ENCODE measurements at places on chromosomes 3 and 15.

DNA sequence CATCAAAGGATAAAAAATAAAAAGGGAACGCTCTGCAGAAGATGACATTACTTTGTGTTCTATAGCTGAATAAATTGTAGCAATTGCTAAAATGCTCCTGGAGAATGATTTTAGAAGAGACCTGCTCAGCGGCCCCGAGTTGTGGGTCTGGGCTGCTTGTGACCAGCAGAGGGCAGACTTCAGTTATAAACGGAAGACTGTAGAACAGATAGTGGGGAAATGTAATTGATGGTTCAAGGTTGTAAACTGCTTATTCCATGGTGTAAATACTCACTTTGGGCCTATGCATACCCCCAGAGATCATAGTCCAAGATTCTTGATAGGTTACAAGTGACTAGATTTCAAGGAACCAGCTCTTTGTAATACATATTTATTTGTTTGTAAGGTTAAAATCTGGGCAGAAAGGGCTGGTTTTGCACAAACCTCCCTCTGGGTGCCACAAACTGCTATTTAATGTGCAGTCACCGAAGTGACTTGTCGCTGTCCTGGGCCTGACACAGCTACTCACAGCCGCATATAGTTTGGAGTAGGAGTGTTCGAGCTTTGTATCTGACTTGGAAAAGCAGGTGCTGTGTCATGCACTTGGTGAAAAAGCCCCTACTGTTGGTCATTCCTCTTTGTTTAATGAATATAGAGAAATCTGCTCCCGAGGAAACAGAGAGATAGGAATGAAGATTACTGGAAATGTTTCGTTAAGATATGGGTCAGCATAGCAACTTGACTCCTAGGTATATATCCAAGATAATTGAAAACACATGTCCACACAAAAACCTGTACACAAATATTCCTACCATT is 34.7 kb upstream of the NDUFB4 start:
- peak; percentile 90 for DNase-seq

DNA sequence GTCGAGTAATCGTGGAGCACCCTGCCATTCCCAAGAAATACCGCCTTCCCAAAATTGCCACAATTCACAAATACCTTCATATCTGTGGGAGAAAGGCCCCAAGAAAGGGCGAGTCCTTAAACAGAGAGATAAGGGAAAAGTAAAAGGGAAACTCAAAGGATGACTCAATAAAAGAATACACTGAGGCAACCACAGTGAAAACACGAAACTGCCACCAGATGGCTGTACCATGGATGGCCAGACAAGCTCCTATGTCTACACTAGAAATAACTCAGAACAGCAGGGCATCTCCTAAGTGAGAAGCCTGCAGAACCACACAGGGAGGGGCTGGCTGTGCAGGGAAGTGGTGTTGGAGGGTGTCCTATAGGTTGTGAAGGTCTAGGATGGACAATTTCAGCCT is 25.0 kb downstream of the SRGAP3 start:
- no peak for DNase-seq

DNA sequence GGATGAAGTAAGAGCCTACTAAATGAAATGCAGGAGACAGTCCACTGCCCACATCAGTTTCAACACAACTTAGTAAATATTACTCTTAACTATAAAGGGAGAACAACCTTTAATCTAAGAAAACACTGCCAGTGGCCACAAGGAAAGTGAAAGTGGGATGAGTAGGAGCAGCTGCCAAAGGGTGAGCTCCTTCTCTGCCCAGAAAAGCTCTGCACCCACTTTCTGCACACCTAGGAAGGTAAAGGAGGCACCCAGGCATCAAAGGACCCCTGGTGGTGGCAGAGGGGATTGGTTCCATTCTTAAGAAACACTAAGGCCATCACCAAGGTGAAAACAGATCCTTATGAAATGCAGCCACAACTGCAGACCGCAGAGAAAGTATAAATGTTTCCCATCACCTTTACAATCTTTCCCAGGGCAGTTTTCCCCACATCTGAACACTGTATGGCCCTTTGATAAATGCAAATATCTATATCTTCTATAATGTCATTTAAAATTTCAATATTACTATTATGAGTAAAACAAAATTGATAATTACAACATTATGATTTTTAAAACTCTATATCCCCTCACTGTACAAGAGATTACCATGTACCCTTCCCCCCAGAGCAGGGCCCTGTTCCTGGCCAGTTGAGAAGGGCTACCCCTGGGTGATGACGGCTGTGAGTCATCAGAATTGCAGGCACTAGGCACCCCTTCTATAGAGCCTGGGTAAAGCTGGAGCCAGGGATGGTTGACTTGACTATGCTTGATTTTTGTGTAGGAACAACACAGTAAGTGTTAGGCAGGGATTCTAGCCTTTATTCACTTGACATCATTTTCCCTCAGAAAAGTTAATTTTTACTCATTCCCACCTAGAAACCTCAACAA is 92.0 kb downstream of the SNRK start:
- no peak for DNase-seq

- peak; percentile 78 for DNase-seq
These were observed 37.8 kb upstream of the TRH start for GRCh38 chr3:129936757-129937156.

GRCh38 chr3:125585595-125586223 is 9.6 kb downstream of the OSBPL11 start:
- DNase-seq = peak; percentile 88

DNA sequence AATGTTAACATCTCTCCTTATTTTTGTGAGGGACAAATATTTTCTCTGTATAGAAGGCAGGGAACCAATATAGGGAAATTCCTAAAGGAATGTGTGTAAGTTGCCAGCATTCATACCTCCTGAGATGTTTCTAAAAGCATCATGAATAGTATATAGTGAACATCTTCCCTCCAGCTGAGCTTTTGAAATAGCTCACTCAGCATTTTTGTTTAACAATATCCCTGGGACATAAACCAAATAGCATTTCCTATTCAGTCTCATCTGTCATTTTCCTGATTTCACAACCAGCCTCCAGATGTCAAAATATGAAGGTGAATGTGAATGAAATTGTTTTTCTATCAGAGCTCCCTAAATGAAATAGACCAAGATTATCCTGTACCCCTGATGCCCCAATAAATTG is 137.2 kb downstream of the PPM1L start:
- no peak for DNase-seq

- no peak for DNase-seq
These were observed 451.5 kb downstream of the FGF12 start for GRCh38 chr3:192275741-192276355.

DNA sequence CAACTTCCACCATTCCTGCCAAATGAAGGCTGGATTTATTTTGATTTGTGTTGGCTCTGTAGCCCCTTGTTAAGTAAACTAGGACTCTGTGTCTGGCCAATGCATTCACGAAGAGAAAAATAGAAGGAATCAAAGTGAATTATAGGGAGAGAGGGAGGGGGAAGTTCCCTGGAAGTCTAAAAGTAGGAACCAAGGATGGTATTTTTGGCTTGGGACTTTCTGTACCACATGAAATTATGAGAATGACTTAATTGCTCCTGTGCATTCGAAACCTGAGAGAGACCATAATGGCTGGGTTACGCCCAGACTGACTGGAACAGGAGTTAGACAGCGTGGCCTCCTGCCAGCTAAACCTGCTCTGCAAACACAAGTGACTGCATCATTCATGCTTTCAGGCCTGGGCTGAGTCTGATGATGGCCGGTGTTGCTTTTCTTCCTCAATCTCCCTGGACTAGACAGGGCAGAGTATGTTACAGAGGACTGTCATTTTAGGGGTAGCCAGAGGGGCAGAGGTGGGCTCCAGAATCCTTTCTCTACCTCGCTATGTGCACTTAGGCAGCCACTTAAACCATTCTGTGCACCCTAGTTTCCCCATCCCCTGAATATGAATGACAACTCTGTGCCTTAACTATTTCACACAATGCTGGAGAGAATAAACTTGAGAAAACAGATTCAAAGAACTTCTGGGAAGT is 58.9 kb downstream of the MYO1E start:
- no peak for DNase-seq

- DNase-seq = peak; percentile 33
These were observed 288.5 kb downstream of the VGLL3 start for GRCh38 chr3:86702381-86702958.

- no peak for DNase-seq
These were observed 23.8 kb downstream of the NEDD4 start for GRCh38 chr15:55969582-55969981.

DNA sequence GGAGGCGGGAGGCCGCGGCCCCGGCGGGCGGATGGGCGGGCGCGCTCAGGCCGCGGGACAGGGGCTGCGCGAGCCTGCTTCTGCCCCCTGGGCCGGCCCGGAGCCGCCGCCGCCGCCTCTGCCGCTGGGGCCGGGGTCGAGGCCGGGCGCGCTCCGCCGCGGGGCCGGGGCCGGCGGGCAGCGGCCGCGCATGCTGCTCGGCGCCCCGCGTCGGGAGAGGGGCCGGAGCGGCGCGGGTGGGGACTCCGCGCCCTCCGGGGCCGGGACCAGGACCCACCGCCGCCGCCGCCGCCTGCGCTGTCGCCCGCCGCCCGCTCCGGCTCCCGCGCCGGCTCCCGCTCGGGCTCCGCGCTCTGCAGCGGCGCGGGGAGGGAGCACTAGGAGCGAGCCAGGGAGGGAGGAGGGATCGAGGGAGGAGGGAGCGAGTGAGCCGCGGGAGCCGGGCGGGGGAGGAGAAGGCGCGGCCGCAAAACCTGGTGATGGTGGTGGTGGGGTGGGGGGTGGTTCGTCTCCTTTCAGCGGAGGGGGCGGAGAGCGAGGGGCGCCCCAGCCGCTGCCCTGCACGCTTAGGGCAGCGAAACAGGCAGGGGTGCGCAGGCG is at the start of gene LINGO1:
TSS of gene LINGO1 (minus strand) at position 379 of the 600 bp plus-strand sequence. CDS start 597 bp downstream, outside the sequence.
- DNase-seq = peak; percentile 84

GRCh38 chr3:119676020-119676419 is 1.2 kb downstream of the COX17 start:
- DNase-seq = no peak

- no peak for DNase-seq
These were observed 19.2 kb downstream of the CDIN1 start for GRCh38 chr15:36598529-36599177.

GRCh38 chr3:50617096-50617791 is at the start of gene MAPKAPK3:
Gene MAPKAPK3 (plus strand): TSS chr3:50617151. CDS start chr3:50617566, 415 bp downstream.
- DNase-seq = peak; percentile 74

DNA sequence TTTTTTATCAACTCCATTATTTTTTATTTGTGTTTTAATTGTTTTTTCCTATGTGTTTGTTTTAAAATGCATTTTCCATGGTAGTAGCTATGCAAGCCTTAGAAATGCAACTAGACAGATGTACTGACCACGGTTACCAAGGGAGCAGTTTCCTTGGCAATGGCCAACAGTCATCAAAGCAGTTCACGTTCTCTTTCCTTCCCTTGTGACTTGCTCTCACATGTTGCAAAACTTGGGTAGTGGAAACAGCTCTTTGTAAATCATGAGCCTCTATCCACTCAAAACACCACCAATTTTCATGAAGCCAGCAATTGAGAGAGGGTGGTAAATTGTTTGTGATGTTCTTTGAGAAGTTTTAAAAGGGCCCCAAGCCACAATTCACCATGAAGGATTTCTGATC is 499.4 kb upstream of the MDFIC2 start:
- peak; percentile 42 for DNase-seq

DNA sequence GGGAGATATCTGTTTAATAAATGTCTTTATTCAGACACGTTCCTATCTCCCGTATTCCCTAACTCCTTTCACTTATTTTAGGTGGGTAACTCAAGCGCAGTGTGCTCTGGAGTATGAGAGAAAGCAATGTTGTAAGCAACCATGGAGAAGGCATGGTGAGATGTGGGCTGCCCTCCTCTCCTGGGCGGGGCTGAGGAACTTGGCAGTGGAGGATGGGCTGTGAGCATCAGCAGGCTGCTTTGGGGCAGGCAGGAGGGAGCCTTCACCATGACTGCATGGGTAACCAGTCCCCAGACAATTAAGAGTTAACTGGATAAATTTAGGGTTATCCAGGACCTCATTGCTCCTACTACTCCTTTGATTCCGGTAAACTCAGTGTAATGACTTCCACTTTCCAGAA is 126.1 kb downstream of the RORA start:
- no peak for DNase-seq

GRCh38 chr15:89107984-89108383 is 19.7 kb downstream of the ABHD2 start:
- no peak for DNase-seq

DNA sequence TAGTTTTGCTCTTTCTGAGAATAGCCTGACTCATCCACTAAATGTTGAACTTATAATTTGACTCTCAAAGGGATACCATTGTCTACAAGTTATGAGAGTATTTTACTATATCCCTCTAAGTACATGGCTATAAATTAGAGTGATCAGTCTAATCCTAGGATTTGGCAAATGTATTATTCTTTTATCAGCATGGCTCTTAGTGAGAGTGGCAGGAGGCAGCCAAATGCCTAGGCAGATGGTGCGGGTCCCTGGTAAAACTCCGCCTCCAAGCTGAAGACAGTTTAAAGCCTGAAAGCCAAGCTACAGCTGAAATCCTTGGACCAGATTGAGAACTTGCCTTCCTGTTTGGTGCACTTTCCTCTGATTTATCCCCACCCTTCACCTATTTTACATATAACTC is 631.8 kb downstream of the SQOR start:
- peak; percentile 37 for DNase-seq

DNA sequence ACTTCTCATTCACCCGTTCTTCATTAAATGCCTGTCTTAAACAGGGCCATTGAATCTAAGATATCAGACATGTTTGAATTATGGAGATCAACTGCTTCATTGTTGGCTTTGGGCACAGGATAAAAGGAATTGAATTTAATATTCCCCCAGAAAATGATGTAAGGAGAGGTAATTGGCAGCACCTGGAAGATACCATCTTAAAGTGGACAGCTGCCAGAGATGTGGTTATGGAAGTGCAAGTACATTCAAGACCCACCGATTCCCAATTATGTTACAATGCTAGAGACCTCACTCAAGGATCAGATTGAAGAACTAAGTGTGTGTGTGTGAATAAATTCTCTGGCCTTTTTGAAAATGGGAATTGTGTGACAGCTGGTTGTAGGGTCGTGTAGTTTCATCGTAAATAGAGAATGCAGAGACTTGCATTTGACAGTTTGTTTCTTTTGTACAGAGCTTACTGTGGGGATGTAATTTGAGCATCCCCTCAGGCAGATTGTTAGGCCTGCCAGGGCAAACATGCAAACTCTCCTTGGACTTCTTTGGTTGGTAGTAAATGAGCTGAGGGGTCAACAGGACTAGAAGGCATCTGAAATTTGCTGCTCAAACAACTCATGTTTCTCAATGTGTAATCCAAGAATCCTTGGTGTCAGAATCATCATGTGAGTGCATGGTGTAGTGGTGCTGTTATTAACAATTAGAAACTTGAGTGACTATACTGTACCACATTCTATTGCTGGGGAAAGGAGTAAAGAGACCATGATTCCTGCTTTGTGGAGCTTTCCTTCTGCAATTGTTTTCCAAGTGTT is 359.2 kb upstream of the THRB start:
- DNase-seq = peak; percentile 66
